Activated CD8-positive, alpha-beta T cell treated with anti-CD3 and anti-CD28 coated beads, Interleukin-2, amount 10 ng/mL, durations not matched to agents 7 days and 5 days (primary cell): ENCODE measurements at places on chromosomes 2 and 18. TPM values are rescaled to one million over a fixed set of nuclear protein-coding genes. Genes with fewer than 3 reads are reported as not detected.

The NDUFB3 gene
- 167 TPM for total RNA-seq

- DNase-seq = no peak
- H3K4me3 ChIP-seq = no peak overlapping the region
- no peak overlapping the region for H3K27ac ChIP-seq
- peaks cover 2% of the 10 kb centered on the region for H3K4me1 ChIP-seq
- no peaks in the 10 kb centered on the region for H3K36me3 ChIP-seq
- peaks cover 13% of the 10 kb centered on the region for H3K27me3 ChIP-seq
Observed at GRCh38 chr2:196546151-196546919, 93.2 kb upstream of the CCDC150 start.

DNA sequence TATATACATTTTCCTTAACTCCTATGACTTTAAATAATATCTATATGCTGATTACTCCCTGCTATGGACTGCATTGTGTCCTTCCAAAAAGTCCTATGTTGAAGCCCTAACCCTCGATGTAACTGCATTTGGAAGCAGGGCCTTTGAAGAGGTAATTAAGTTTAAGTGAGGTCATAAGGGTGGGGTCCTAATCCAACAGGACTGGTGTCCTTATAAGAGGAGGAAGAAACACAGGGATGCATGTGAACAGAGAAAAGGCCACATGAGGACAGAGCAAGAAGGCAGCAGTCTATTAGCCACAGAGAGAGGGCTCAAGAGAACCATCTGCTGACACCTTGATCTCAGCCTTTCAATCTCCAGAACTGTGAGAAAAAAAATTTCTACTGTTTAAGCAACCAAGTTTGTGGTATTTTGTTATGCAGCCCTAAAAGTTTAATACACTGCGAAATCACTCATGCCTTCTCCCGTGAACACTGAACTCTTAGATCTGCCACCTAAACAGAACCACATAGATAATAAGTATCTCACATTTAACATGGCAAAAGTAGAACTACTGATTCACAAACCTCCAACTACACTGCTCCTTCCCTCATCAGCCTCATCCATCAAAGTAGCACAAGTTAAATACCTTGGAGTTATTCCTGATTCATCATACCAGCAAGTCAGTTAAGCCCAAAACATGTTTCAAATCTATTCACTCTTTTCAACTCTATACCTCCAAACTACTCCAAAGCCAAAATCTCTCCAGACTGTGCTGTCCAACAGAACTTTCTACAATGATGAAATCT lies 65.4 kb downstream of the HIBCH start:
- no peak overlapping the region for H3K27ac ChIP-seq
- no peak for DNase-seq
- no peaks in the 10 kb centered on the region for H3K4me1 ChIP-seq
- H3K36me3 ChIP-seq = peaks cover 36% of the 10 kb centered on the region

DNA sequence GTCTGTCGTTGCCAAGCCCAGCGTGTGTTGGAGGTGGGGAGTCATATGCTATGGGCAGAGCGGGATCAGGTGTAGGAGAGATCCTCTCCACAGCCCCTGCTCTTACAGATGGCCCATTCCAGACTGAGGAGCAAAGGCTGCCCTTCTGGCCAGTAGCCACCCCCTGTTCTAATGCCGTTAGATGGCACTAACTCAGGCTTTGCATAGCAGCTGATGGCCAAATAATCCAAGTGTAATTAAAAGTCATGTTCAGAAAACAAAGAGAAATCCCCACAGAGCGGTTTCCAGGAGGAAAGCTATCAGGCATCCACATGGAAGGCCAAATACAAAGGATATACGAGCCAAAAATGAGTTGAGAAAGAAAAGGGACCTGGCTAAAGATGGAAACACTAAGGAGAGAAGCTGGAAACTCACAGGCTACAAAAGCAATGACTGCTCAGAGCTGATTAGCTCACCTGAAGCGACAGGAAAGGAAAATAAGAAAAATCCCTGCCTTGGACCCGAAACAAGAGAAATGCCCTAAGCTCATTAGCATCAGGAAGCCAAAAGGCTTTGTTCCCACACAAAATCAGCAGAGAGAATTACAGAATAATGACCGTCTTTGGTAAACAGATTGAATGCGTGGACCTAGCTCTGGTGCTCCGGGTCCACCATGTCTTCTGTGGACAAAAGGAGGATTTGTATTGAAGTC lies 1002.4 kb upstream of the KLHL29 start:
- H3K27ac ChIP-seq = no peak overlapping the region
- no peak for DNase-seq
- no peak overlapping the region for H3K4me3 ChIP-seq
- no peaks in the 10 kb centered on the region for H3K36me3 ChIP-seq
- H3K4me1 ChIP-seq = no peaks in the 10 kb centered on the region
